ENCODE measurements at places on chromosomes 1 and 21.

DNA sequence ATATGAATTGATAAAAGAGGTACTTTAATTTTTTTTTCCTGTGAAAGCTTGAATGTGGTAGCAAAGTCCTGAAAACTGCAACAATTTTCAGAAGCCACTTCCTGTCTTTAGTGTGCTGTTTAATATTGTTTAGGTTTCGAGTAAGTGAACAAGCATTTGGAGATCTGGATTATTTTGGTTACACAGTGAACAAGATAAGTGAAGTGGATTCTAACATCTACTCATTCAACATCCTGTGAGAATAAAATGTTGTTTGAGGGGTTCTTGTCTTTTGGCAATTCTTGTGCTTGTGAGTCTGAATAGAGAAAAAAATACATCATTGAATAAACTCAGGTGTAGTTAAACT, 35.2 kb upstream of the PLA2G4A start:
- no peak for DNase-seq

- no peak for DNase-seq
These were observed 129.6 kb downstream of the LRRC40 start for GRCh38 chr1:70075761-70076160.

- DNase-seq, result no peak
These were observed 24.8 kb downstream of the NIPAL3 start for GRCh38 chr1:24440436-24440835.

GRCh38 chr1:24606621-24607020, 36.5 kb upstream of the SRRM1 start:
- no peak for DNase-seq

DNA sequence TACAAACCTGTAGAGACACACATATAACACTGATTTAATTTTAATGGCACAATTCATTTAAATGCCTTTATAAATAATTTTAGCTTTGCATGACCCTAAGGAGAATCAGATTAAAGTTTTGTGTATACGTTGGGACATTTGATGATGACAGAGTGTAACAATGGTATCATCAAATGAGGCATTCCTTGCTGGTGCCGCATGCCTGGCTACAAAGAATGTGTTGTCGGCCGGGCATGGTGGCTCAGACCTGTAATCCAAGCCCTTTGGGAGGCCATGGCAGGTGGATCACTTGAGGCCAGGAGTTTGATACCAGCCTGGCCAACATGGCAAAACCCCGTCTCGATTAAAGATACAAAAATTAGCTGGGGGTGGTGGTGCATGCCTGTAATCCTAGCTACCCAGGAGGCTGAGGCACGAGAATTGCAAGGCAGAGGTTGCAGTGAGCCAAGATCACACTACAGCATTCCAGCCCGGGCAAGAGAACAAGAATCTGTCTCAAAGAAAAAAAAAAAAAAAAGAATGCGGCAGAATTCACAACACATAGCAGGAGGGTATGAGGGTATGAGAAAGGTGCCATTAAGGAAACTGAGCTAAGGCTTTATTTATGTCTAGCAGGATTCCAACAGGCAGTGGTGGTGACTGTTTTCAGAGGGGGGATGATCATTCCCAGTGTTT, 58.9 kb downstream of the PTPN14 start:
- DNase-seq, result no peak

DNA sequence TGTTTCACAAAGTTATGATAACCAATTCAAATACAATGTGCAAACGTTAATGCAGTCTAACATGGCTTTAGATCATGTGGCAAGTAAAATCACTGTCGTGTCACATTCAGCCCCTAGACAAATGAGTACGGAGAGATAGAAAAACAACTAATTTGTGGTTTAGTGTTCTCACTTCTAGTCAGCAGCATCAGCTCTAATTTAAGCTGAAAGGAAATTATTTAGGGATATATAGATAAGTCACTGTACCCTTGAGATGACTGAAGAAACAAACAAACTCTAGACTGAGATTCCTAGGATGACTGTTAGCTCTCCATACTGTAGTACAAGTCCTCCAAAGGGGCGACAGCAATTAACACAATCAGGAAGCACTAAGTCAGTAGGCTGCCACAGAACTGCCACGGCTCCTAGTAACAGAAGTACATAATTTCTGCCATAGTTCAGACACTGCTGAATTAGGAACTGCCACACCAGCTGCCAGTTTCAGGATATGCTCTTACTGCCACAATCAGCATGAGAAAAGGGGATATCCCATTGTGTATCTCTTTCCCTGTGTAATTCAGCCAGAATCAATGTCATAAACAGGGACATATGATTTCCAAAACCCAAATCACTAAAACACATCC, 150.4 kb upstream of the NEGR1 start:
- DNase-seq, result no peak

- DNase-seq, result no peak
These were observed 54.6 kb upstream of the PRDX6 start for GRCh38 chr1:173422456-173422976.

DNA sequence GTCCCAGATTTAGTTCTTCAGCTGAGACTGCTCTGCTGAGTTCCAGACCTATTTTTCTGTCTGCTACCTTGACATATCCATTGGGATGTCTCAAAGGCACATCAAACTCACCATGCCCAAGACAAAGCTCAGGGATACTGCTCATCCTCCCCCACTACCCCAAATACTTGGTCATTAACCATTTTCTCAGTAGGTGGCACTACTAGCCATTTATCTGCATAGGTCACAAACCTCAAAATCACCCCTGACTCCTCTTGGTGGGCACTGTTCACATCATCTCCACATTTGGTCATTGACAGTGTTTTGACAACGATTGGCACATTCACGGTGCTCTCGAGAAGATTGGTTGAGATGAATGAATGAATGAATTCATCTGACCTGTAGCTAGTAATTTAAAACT, 32.1 kb downstream of the CACNA1S start:
- no peak for DNase-seq

GRCh38 chr1:159197561-159198557, 6.8 kb upstream of the ACKR1 start:
- DNase-seq, result peak; percentile 78

- DNase-seq, result no peak
These were observed 877 bp upstream of the SLX9 start for GRCh38 chr21:44938772-44939531.

DNA sequence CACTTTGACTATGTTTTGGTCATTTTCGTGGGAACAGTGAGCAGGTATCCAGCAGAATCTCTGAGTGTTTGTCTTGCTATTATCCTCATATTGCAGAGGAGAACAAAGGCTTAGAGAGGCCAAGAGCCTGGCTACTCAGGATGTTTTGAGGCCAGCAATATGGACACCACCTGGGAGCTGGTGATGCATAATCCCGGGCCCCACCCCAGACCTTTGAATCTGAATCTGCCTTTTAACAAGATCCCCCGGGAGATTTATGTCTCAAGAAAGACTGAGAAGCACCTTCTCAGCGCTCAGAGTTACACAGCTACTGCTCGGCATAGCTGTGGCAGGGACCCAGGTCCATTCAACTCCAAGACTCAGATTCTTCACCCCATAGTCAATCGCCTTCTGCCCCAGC, 72.8 kb downstream of the PTPRU start:
- no peak for DNase-seq

DNA sequence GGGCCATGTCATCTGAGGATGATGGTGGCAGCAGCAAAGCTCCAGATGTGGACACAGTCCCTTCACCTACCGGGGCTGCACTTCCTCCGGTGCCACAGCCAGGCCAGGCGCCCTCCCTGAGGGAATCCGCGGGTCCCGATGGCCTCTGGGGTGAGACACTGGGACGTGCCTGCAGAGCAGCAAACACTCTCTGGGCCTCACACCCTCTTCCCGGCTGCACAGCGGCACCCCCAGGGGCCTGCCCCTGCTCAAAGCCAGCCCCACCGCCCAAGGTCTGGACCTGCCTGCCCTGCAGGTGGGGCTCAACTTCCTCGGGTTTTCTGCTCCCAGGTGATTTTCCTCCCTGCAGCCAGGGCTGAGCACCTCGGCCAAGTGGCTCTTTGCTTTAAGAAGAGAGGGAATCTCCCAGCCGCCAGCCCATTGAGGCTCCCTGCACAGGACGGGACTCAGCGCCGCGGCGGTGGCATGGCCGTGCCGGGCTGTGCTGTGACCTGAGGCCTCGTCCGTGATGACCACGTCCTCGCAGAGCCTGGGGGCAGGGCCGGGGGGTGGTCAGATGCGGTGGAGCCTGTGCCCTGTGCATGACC, 21.3 kb upstream of the COL18A1 start:
- DNase-seq, result no peak

DNA sequence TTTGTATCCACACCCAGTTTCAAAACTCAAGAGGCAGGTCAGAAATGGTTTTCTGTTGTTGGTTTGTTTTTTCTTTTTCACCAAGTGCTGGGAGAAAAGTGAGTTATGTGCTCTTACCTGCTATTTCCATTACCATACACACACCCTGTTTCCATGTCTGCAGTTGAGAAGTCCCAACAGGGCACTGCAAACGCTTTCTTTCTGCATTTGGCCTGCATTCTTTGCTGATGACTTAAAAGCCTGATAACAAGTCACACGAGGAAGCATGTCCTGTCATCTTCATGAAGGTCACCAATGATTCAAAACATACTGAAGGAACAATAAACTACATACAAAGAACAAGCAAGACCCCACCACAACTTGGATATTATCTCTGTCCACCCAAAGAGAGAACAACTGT, 24.8 kb upstream of the KCNE1 start:
- DNase-seq, result no peak

- no peak for DNase-seq
These were observed at the start of gene NTNG1 for GRCh38 chr1:107140703-107141490. NTNG1 (plus strand) TSS chr1:107141039.

DNA sequence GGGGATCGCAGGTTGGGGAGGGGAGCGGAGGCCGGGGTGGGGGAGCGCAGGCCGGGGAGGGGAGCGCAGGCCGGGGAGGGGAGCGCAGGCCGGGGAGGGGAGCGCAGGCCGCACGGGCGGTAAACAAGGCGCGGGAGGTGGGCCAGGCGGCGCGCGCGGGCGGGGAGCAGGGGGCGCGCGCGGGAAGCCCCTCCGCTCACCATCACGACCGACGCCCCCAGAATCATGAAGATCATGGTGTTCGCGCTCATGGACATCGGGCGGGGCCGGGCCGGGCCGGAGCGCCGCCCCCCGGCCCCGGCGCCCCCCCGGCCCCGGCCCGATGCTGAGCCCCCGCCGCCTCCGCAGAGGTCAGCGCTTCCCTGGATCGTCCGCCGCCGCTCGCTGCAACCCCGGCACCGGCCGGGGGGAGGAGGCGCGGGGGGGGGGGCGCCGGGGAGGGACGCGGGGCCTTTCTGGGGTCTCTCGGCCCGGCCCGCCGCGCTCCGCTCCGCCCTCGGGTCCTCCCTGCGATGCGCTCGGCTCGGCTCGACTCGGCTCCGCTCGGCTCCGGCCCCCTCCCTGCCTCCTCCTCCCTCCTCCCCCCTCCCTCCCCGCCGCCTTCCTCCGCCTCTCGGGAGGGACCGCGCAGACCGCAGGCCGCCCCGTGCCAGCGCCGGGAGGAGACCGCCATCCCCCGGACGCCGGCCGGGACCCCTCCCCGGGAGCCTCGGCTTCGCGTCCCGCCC, at the start of gene TMEM240:
TMEM240 (minus strand) TSS at position 535 of the 728 bp plus-strand sequence; CDS start at position 257, 278 bp downstream.
- DNase-seq, result no peak

DNA sequence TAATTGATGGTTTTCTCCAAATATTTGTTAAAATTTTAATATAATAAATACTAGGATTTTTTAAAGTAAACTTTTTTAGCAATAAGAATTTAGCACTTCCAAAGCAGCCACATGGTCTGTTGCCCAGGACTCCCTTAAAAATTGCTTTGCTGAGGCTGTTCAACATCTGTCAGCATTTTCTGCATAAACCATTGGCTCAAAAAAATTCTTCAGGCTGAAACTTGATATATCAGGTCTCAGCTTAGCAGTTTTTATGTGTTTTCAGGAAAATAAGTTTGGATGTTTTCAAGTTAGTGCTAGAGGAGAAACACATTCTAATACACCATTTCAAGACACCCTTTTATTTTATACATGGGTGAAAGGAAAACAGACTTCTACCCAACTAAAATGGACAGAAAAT, 69.1 kb upstream of the C1orf105 start:
- DNase-seq, result no peak

DNA sequence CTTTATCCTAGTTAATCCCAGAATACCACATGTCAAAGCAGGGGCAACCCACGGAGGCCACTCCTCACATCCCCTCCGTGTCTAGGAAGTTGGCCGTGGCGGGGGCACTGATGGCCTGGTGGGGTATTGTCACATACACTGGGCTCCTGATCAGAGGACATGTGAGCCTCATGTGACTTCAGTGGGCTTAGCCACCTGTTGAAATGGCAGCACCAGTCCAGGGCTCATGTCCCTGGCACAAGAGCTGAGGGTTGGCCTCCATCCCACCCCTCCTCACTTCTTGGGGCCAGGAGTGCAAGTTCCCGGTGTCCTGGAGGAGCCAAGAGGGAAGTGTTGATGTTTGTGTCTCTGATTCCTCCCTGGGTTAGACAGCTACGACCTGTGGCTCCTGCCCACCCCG, 313.4 kb downstream of the CAMTA1 start:
- DNase-seq, result no peak

DNA sequence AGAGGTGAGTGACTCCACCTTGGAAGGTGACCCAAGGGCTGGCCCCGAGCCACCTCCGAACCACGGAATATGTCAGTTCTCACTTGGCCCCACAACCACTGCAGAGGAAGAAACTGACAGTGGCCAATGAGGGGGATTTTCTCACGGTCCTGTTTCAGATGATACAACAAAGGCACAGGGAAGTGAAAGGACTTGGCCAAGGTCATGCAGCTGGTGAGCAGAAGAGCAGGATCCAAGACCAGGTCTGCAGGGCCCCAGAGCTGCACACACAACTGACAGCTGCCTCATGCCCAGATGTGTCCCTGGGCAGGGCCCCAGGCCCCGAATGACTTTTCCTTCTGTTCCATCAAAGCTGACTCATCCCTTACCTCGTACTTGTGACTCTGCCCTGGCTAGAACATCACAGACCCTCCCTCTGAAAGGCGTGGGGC, 25.8 kb upstream of the EVA1B start:
- no peak for DNase-seq

DNA sequence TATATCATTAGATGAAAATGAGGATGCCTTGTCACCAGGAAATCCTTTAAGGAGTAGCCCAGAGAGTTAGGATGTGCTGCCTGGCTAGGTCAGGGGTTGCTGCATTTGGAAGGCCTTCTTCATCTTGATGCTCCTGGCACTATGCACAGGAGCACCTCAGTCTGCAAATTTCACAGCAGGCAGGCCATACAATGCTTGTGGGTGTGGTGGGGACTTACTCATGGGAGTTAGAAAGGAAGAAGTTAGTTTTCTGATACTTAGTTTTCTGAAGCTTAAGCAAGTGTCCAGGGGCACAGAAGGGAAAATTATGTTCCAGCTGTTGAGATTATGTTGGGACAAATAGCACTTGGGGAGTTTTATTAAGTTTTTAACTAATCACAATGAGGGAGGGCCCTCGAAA, 11.4 kb downstream of the HLX start:
- no peak for DNase-seq

All from COLO829 (cell line).